GM23248 (cell line): ENCODE measurements at places on chromosomes 1 and 21. TPM values are rescaled to one million over a fixed set of nuclear protein-coding genes. Genes with fewer than 3 reads are reported as not detected.
A peak's percentile ranks its signal among the peaks of the same experiment; 100 is the strongest.

The CASQ1 gene
- polyA plus RNA-seq = 0.10 TPM in 1 of 2 replicates, not detected in the other

The CLDN17 gene
- polyA plus RNA-seq = not detected in 2 replicates

The HSD3B1 gene
- not detected in 2 replicates for polyA plus RNA-seq

GRCh38 chr21:37654596-37654995 lies 261.7 kb downstream of the KCNJ6 start:
- DNase-seq = no peak

DNA sequence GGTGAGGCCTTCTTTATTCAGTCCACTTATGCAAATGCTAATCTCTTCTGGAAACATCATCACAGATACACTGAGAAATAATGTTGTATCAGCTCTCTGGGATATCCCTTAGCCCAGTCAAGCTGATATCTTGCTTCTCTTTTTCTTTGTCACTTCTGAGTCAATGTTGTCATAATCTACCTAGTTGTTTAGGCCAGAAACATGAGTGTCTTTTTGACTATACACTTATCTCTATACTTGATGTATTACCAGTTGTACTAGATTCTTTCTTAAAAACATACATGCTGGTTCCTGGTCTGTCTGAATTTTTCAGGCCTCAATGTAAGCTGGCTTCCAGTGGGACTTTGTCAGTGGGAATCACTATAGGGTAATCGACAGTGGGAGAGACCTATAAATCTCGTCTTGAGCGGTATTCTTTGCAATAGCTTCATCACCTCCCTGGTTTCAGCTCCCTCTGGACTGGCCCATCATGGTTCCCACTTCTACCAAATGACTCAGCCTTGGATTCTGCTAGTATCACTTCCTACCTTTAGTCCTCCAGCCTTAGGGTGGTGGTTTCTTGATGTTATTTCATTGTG lies 135.2 kb upstream of the CYYR1 start:
- DNase-seq = no peak

- peak; percentile 70 for DNase-seq
Measured at GRCh38 chr1:85502625-85503083, 37.7 kb upstream of the DDAH1 start.

DNA sequence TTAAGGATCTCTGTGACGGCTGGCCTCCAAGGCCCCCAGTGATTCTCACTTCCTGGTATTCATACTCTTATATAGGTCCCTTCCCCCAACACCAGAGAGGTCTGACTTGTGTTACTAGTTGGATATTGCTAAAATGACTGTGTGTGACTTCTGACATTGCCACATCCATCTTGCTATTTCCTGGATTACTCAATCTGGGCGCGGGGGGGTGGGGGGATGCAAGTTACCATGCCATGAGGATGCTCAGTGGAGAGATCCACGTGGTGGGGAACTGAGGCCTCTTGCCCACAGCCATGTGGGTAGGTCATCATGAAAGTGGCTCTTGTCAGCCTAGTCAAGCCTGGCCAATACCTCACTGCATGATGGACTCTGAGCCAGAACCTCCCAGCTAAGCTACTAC lies 117.0 kb downstream of the UBE2U start:
- peak; percentile 34 for DNase-seq

DNA sequence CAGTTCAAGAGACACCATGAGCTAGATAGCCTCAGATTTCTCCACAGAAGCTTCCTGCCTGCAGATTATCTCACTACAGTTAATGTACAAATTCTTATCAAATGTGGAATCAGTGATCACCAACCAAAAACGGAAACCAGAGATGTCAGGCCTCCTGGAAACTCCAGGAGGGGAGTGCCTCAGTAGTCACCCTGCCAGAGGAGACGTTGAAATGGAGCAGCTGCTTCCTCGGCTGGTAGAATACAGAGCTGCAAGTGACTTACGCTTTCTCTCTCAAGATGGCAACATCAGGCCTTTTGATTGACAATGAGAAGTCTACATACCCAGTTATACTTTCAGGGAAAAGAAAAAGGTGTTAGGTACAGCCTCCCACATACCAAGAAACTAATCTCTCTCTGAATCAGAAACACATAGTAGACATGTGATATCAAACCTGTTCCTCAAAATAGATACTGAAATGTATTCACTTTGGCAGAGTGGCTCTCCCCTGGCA lies 52.2 kb downstream of the ACP6 start:
- DNase-seq = no peak

DNA sequence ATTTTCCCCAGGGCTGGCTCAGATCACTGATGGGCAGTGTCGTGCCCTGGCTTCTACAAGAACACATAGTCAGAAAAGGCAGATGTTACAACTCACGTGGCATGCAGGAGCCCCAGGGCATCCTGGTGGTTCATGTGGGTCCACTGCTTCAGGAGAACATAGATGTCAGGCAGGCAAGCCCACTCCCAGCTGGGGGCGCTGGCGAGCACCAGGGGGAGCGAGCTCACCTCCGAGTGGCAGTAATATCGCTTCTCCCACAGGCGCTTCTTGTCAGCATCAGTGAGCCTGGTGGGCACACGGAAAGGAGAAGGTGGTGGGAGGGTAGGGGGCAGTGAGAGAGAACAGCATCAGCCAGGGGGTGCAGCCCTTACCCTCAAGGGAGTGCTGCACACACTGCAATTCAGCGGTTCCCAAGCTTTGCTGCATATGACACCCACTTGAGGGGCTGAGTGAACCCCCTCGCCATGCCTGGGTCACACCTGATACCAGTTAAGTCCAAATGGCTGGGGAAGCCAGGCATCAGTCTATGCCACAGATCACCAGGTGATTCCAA lies 34.3 kb upstream of the PPP1R15B start:
- peak; percentile 59 for DNase-seq
